Effector CD8-positive, alpha-beta T cell (primary cell): ENCODE measurements at places on chromosomes 16 and 17.

- DNase-seq, result no peak
Observed at GRCh38 chr16:58678716-58679115, 5.9 kb downstream of the SLC38A7 start.

GRCh38 chr16:27293343-27293742, 20.4 kb upstream of the IL4R start:
- DNase-seq, result no peak

- no peak for DNase-seq
Observed at GRCh38 chr17:8726941-8727555, 17.6 kb downstream of the CCDC42 start.

DNA sequence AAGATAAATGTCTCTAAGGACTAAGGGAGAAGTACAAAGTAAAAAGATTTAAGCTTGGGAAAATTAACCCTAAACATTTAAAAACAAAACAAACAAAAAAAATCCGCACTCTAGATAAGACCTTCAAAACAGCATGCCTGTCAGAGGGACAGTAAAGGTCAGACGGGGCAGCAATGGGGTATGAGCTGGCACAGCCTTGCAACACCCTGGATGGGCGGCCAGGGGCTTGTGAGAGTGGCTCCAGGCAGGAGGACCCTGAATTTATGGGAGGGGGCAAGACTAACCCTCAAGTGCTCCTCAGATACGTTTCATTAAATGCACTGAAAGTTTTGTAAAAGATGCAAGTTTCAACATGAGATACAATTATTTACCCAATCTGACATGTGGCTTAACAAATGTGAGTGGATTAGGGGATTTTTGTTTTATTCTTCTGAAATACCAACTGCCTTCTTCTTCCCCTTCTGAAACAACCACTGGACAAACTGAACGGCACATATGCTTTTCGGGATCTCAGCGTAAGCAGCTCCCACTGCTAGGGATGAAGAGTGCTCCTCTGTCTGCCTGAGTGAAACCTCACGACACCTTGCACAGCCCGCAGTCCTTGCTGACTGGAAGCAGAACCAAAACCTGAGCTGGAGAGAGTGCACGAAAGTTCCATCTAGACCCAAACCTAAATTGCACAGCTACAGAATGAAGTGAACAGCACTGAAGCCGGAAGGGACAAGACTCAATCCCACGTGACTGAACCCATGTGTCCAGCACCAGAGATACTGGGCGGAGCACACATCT, 128.4 kb downstream of the ANKRD11 start:
- no peak for DNase-seq

DNA sequence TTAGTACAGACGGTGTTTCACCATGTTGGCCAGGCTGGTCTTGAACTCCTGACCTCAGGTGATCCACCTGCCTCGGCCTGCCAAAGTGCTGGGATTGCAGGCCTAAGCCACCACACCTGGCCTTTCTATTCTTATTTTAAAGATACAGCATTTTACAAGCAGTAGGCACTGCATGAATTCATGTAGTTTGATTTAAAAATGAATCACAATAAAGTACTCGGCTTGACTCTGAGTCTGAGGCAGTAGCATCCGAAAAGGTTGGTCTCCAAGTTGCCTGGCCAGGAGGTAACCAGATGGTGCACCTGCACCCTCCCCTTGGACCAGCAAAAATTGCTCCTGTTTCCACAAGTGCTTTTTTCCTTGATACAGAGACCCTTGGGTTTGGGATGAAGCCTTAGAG, 35.6 kb downstream of the MAP2K6 start:
- no peak for DNase-seq

DNA sequence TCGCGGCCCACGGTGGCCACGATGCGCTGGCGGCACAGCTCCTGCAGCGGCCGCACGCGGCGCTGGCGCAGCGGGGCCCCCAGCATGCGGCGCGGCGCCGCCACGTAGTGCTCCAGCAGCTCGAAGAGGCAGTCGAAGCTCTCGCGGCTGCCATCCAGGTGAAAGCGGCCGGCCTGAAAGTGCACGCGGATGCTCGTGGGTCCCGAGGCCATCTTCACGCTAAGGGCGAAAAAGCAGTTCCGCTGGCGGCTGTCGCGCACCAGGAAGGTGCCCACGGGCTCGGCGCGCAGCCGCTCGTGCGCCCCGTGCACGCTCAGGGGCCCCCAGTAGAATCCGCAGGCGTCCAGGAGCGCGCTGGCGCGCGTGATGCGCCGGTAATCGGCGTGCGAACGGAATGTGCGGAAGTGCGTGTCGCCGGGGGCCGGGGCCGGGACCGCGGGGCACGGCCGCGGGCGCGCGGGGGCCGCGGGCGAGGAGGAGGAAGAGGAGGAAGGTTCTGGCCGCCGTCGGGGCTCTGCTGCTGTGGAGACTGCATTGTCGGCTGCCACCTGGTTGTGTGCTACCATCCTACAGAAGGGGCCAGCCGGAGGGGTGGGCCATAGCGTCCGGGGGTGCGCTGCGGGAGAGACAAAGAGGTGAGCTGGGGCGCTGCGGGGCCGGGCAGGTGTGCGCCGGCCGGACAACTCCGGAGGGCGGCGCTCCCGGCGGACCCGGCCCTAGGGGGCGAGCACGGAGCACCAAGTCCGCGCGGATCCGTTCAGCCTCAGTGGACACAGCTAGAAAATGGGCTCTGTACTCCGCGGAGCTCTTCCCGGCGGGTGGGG, 879 bp downstream of the SOCS1 start:
- peak; percentile 43 for DNase-seq

DNA sequence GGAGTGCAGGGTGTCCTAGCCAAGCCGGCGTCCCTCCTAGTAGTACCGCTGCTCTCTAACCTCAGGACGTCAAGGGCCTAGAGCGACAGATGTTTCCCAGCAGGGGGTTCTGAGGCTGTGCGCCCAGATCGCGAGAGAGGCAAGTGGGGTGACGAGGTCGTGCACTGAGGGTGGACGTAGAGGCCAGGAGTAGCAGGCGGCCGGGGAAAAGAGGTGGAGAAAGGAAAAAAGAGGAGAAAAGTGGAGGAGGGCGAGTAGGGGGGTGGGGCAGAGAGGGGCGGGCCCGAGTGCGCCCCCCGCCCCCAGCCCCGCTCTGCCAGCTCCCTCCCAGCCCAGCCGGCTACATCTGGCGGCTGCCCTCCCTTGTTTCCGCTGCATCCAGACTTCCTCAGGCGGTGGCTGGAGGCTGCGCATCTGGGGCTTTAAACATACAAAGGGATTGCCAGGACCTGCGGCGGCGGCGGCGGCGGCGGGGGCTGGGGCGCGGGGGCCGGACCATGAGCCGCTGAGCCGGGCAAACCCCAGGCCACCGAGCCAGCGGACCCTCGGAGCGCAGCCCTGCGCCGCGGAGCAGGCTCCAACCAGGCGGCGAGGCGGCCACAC, at the start of gene MMP2:
Gene MMP2 (plus strand): TSS at position 372 of the 603 bp plus-strand sequence. CDS start 282 bp downstream, outside the sequence.
- DNase-seq, result no peak

GRCh38 chr17:67456889-67457288, 79.8 kb downstream of the PITPNC1 start:
- no peak for DNase-seq

DNA sequence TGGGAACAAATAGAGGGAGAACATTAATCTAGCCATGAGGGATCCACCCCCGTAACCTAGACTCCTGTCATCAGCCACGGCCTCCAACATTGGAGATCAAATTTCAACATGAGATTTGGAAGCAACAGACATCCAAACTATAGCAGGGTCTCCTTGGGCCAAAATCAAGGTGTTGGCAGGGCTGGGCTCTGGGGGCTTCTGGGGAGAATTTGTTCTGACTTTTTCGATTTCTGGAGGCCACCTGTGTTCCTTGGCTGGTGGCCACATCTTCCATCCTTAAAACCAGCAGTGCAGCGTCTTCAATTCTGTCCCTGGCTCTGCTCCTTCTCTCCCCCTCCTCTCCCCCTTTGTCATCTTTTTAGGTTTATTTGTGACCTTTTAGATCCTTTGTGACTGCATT, 546.2 kb downstream of the WWOX start:
- DNase-seq, result no peak

DNA sequence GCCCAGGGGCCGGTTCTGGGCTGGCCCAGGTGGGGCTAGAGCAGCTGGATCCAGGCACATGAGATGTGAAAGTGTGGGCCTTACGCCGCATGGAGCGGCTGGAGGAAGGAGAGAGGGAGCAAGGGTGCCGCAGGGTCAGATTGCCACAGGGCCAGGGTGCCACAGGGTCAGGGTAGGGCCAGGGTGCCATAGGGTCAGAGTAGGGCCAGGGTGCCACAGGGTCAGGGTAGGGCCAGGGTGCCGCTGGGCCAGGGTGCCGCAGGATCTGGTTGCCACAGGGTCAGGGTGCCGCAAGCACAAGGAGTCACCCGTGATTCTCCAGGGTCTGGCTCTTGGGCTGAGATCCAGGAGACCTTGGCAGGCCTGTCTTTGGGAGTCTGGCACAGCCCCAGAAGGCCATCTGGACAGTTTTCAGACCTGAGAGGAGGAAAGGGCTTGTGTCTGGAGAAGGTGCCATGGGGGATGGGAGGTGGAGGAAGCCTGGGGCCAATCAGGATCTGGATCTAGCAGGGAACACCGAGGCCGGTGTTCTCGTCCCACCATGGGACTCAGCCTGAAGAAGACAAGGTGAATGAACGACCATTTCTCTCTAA, 13.1 kb upstream of the LASP1NB start:
- no peak for DNase-seq

- DNase-seq, result no peak
Observed at GRCh38 chr16:17018585-17018939, 452.2 kb downstream of the XYLT1 start.

DNA sequence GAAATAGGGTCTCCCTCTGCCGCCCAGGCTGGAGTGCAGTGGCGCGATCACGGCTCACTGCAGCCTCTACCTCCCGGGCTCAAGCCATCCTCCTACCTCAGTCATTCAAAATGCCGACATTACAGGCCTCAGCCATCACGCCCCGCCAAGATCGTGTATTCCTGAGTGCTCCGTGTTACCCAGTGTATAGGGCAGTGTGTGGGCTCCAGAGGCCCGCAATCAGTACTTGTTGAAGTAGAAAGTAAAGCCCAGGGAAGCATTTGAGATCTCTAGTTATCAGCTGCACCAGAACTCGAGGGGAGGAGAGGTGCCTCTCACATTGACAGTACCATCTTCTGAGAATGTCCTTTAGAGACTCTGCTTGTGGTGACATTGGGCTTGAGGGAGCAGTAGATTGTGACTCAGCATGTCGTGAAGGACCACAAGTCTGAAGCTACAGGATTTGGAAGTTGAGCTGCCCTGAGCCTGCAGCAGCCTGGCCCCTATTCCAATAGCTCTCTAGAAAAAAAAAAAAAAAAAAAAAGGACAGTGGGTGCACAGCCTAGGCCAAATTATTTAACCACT, 1.1 kb upstream of the PRPSAP1 start:
- DNase-seq, result no peak

- no peak for DNase-seq
Observed at GRCh38 chr17:78479369-78479768, 97.8 kb downstream of the DNAH17 start.

DNA sequence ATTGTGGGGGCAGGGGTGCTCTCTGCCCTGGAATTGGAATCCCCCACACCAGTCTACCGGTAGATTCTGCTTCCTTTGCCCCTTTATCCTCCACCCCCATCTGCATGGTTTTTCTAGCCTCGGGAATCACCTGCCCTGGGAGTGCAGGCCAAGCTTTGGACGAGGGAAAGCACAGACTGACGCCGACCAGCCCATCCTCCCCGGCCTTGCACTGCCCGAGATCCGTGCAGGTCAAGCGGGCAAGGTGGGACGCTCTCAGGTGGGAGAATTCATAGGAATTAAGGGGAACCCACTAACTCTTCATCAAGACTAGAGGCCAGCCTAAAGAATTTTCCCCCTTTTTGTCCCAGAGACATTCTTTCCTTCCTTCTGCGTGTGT, 9.9 kb upstream of the HOXB13 start:
- DNase-seq, result no peak

DNA sequence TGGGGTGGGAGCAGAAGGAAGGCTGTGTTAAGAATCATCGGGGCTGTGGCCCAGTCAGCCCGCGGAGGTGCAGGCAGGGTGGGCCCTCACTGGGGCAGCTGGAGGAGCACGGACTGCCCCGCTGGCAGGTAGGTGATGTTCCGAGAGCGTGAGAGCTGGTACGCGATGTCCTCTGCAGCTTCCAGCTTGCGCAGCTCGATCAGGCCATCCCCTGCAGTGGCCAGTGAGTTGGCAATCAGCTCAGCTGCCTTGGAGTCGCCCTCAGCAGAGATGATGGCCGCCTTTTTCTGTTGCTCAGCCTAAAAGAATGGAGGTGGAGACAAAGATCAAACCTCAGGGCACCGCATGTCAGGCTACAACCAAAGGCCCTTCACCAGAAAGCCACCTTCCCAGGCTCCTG, 9.8 kb downstream of the PHB1 start:
- DNase-seq, result no peak

GRCh38 chr17:16477255-16477654, 14.7 kb downstream of the LRRC75A start:
- no peak for DNase-seq

DNA sequence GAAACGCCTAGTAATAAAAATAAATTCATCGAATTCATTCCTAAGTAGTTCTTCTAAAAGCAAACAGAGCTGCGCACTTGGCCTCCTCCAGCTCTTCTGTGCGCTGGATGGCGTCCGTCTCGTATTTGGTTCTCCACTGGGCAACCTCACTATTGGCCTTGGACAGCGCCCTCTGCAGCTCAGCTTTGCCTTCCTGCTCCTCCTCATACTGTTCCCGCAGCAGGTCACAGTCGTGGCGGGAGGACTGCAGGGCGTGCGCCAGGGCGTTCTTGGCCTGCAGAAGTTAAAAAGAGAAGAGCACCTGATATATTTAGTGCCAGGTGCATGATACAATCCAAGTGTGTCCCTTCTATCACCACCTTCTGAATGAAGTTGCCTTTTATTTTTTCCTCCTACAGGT, 21.8 kb downstream of the MYH3 start:
- no peak for DNase-seq

- DNase-seq, result no peak
Observed at GRCh38 chr17:72591289-72592241, 470.7 kb downstream of the SOX9 start.

DNA sequence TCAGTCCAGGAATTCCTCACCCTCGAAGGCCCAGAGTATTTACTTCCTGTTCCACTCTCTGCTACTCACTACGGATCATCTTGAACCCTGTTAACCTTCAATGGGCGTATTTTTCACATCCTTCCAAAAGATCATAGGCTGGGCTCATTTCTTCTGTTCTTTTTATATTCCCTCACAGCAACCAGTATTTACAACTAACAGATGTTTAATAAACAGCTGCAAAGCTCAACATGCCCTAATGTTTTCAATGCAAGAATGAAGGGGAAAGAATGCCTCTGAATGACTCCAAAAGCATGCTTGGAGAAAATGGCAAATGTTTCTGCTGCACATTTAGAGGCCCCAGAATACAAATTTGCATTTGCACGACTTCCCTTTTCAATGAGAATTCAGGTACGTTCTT, 174.9 kb downstream of the ZFHX3 start:
- DNase-seq, result no peak

GRCh38 chr16:30711712-30712111, 12.7 kb downstream of the SRCAP start:
- no peak for DNase-seq
